ENCODE measurements at places on chromosomes 11 and 22.
A peak's percentile ranks its signal among the peaks of the same experiment; 100 is the strongest.

- DNase-seq, result no peak
These were observed 2.7 kb downstream of the RPS6KA4 start for GRCh38 chr11:64361659-64362058.

GRCh38 chr22:46376908-46377524, 41.5 kb downstream of the TRMU start:
- DNase-seq, result no peak

DNA sequence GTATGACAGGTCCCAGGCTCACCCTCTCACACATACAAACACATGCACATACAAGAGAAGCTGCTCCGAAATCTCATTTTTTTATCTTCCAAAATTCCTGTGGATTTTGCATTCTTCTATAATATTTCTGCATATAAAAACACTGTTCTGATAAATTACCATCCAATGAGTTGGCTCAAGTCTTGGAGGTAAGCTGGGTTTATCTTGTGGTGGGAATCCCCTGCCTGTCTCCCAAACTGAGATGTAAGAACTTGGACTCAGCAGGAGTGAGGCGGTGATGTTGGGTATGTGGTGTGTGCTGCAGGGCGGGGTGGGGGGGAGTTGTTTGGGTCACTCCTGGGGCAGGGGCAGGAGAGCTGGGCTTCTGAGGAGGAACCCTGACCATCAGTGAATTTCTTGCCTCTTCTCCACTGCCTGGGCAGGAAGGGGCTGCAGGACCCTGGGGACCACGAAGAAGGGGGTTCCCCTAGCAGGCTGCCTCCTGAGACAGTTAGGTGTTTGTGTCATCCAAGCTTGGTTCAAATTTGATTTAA, 6.8 kb upstream of the P2RY6 start:
- DNase-seq, result no peak

DNA sequence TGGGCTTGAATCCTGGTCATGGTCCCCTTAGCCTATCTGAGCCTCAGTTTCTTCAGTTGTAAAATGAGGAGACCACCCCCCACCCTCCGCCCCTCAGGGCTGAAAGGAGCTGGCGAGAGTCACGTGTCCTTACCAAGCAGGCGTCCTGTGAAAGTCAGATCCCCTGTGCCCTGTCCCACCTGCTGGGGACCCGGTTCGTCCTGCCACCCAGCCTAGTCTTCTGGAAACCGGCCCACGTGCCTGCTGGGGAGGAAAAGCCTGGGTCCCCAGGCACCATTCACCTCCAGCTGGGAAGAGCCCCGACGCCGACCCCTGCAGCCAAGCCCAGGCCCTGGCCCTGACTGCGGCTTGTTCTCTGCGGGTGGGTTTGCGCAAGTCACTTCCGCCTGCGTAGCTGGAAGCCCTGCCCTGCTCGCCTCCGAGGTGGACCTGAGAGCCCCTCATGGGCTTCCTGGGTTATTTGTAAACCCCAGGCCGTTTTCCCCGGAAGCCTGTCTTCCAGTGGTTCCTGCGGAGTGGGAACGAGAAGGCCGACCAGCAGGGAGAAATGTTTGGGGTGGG, 679 bp upstream of the SSH3 start:
- DNase-seq, result no peak

- DNase-seq, result no peak
These were observed 1.1 kb downstream of the MTA2 start for GRCh38 chr11:62600367-62601121.

GRCh38 chr11:911031-911889, 650 bp upstream of the CHID1 start:
- peak; percentile 34 for DNase-seq

DNA sequence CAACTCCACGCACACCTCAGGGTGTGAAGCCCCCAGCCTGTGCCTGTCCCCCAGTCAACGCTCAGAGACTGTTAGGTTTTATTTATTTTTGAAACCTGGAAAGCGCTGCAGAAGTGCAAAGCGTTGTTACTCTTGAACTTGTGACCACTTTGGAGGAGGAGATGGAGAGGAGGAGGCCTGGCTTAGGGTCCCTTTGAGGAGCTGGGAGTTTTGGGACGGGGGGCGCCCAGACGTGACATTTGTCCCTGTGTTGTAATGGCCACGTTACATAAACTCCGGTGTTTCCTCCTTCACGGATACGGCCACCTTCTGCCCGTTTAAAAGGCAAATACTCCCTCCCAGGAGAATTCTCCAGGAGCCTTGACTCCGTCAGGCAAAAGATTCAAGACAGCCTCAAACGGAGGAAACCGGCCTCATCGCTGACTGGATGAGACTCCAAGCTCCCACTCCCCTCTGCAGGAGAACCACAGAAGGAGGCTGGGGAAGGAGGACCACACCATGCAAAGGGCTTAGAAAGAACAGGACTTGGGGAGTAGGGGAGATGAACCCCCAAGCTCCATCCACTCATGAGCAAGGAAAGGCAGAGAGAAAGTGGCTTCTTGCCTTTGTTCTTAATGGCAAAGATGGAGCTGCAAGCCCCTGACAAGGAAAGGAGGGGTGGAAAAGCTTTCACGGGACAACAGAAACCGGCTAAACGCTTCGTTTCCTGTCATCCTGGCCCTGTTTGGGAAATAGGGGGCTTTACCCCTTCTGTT, 630 bp downstream of the PIK3IP1 start:
- peak; percentile 45 for DNase-seq

DNA sequence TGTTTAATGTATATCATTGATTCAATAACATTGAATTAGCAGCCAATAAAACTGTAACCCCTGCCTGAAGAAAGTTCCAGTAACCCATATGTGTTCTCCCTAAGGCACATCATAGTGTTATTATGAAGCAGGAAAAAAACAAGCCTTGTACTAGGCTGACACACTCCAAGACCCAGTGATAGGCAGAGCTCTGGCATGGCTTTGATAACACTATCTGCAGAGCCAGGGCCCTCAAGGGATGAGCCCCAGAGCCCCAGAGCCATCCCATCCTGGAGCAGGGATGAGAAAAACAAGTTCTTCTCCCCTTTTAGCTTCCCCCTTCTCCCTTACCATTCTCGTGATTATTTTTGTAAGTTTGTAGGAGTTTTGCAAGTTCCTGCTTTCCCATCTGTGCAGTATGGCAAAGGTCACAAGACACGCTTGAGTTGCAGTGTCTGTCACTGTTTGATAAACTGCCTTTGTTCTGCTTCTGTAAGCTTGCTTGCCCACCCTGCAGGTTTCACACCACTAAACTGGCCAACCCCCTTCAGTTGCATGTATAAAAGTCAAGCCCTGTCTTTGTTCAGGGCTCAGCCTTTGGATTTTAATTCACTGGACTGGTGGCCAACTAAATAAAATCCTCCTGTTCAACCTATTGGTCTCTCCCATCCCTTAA, 22.3 kb upstream of the GUCY1A2 start:
- DNase-seq, result no peak

All from head of caudate nucleus (tissue), 42 donors.